ENCODE measurements at places on chromosomes 16 and 17.

DNA sequence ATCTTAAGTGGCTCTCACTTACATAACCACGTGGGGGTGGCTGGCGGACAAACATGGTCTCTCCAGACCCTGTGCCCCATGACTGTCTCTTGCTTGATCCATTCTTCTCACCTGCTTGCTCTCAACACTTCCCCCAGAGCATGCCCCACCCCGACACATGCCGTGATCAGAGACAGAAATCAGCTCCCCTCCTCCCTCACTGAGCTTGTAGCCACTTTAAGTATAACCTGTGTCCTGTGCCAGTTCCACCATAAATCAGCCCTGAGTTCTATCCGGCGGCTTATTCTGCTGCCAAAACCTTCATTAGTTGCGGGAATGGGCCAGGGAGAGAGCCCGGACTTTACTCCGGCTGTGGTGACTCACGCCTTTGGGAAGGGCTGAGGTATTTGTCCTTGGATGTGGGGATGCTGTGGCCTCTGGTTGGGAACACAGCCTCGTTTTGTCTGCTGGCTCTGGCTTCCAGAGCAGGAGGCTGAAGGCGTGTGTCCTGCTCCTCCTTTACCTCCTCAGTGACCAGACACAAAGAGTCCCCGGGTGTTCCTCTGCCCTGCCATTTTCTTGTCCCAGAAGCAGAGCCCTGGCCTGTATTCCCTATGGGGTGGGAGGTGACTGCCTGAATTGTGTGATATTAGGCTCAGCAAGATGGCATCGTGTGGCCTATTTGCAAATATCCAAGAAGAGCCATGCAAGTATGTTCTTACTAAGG is 21.1 kb downstream of the ANKRD40 start:
- DNase-seq: no peak

DNA sequence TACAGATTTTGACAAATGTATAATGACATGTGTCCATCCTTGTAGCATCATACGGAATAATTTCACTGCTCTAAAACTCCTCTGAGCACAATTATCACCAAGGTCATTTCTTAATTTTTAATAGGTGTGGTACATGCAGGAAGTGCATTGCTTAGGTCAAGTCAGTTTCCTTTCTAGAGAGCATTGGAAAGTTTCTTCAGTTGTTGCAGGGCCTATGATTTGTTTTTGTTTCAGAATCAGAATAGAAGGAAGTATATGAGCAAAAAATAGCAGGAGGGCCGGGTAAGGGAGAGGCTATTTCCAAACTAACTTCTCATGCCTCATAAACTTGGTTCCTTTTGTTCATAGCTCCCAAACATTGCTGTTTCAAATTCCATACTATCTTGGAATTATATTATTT is 24.0 kb upstream of the SLFN5 start:
- no peak for DNase-seq

- DNase-seq: no peak
Observed at GRCh38 chr16:1196494-1196893, 28.6 kb downstream of the TPSG1 start.

DNA sequence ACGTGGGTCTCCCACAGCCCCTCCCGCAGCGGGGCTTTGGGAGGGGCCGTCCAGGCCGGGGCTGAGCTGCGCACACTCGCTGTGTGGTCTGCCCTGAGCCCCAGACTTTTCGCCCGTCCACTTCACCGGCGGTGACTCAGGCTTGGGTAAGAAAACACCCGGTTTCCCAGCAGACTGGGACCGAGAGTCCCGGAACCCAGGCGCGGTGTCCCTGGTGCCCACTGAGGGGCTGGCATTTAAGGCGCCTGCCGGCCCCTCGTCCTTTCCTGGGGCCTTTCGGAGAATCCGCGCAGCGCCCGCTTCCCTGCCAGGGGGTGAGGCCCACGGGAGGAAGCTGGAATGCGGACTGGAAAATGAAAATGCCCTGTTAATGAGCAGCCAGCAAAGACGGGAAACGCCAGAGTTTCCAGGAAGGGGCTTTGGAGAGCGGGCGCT is 100.3 kb downstream of the C16orf95 start:
- no peak for DNase-seq

DNA sequence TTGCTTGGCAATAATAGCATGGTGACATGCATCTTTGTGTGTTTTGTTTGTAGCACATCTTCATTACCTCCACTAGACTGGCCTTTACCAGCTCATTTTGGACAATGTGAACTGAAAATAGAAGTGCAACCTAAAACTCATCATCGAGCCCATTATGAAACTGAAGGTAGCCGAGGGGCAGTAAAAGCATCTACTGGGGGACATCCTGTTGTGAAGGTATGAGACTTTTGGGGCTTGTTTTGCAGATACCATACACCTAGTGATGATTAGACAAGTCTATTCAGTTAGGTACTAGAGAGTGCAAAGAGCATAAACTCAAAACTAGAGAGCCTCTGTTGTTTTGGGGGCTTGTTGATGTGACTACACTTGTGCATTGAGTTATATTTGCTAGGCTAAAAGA is 41.2 kb downstream of the NFATC3 start:
- no peak for DNase-seq

All from right lung (tissue), 10 donors.